ENCODE measurements at places on chromosomes 12 and 14. TPM values are rescaled to one million over a fixed set of nuclear protein-coding genes. Genes with fewer than 3 reads are reported as not detected.

DNAJC22 gene
- total RNA-seq, result not detected

GDF3 gene
- total RNA-seq, result not detected

DNAI7 gene
- total RNA-seq, result not detected

KIF5A gene
- total RNA-seq, result 0.71 TPM

CLEC2B gene
- total RNA-seq, result 90.5 TPM

GPR132 gene
- total RNA-seq, result 46.9 TPM

PPP4R4 gene
- total RNA-seq, result 2.6 TPM

MYH6 gene
- total RNA-seq, result not detected

CLEC1B gene
- not detected for total RNA-seq

TRIM9 gene
- total RNA-seq, result 0.34 TPM

GPR135 gene
- 0.89 TPM for total RNA-seq

LUM gene
- total RNA-seq, result not detected

JPH4 gene
- 0.07 TPM for total RNA-seq

PLCZ1 gene
- total RNA-seq, result not detected

TBC1D30 gene
- total RNA-seq, result 0.24 TPM

KRT80 gene
- not detected for total RNA-seq

BBOF1 gene
- total RNA-seq, result 0.67 TPM

CISTR gene
- total RNA-seq, result not detected

NDRG2 gene
- 10.9 TPM for total RNA-seq

TAS2R13 gene
- total RNA-seq, result 0.48 TPM

CFAP54 gene
- total RNA-seq, result 0.29 TPM

FANCM gene
- 11.2 TPM for total RNA-seq

TPPP2 gene
- total RNA-seq, result not detected

KRT73 gene
- total RNA-seq, result 3.7 TPM

PMEL gene
- total RNA-seq, result not detected

SMARCC2 gene
- 131 TPM for total RNA-seq

KITLG gene
- 0.12 TPM for total RNA-seq

AICDA gene
- 0.82 TPM for total RNA-seq

SSPN gene
- not detected for total RNA-seq

Measured in activated naive CD4-positive, alpha-beta T cell treated with anti-CD3 and anti-CD28 coated beads, Interleukin-2, amount 10 ng/mL, durations not matched to agents 5 hours and 36 hours (primary cell).